NCI-H446 treated with DMSO at 0.1 percent for 48 hours (cell line): ENCODE measurements at places on chromosomes 5 and 9.

GRCh38 chr5:151071848-151072629, 8.8 kb downstream of the TNIP1 start:
- DNase-seq: no peak

DNA sequence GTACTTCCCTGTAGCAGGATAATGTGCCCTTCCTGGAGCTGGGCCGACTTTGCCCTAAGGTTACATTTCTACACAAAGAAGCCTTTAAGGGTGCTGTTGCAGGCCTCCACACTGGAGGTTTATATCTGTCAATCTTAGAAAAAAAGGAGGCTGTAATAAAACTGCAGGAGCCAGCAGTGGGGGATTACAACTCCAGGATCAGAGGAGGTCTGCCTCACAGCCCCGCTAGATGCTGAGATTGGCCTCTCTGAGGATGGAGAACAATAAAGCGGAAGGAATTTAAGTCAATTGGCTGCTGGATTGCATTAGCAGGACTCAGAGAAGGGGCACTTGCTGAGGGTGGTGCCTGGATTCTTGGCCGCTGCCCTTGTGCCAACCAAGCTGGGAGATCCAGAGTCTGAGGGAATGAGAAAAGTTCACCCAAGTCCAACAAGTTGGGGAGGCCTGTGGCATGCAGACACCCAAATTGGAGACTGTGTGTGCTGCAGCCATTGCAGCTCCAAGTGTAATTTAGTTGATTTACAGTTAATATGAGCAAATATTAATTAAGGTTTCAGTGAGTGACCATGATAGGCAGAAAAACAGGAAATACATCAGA, 99.0 kb upstream of the SSBP2 start:
- no peak for DNase-seq

DNA sequence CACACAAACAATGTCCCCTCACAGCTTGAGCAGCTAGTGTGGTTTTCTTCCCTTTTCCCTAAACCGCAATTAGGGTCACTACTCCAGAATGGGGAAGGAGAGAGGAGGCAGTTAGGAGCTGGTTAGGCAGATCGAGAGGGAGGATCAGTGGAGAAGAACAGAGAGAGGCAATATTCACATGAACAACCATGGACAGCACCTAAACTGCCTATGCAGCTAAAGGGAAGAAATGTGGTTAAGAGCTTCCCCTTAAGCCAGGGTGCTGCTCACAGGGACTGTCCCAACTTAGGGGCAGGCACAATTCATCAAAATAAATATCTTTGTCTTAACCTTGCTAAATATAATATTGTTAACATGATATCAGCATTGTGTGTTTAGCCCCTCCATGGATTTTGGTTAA, 359.3 kb upstream of the CDH18 start:
- no peak for DNase-seq

- DNase-seq: no peak
Measured at GRCh38 chr5:126450346-126450745, 27.1 kb downstream of the GRAMD2B start.

DNA sequence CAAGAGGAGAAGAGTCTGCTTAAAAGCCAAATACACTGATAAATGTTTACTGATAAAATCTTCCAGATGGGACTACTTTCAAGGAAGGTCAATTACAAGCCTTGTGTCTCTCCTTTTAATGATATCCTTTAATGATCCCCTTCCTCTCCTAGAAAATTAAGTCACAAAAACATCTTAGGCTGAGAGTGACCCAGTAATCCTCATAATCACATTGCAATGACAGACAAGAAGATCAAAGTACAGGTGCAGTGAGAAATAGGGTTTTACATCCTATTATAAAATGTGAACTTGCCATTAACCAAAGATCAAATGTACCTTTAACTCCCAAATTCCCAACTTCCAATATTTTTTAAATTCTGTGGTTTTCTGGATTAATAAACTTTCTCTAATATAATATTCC, 514.8 kb downstream of the RAB3C start:
- no peak for DNase-seq

DNA sequence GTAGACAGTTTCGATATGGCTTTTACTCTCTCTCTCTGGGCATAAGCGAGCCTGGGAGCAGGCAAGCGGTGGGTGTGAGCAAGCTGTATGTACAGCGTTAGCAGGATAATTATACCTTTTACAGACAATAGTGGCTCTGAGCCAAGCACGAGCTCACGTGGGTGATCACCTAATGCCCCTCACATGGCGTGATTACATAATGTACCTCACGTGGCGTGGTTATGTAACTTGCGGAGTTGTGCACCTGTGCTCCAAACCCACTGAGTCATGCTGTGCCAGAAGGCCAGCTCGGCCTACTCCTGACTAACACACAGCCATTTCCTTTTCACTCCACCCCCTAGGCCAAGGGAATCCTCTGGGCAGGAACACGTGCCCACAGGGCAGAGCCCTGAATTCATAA, 797.2 kb downstream of the EFNA5 start:
- no peak for DNase-seq

DNA sequence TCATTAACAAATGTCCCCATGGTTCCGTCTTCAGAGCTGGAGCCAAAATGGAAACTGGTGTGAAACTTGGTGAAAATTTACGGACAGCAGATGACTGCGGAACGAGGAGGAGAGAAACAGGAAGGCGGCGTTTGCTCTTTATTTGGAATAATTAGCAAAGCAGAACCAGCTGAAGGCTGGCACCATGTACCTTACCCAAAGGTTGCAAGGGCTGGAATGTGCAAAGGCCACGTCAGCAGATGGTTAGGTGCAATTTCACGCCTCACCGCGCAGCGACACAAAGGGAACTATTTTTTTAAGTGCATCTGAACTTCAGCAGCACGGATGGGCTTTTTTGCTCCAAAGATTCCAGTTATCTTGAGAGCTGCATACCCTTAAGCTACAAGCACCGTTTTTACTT, 127.4 kb downstream of the COL23A1 start:
- DNase-seq: no peak

DNA sequence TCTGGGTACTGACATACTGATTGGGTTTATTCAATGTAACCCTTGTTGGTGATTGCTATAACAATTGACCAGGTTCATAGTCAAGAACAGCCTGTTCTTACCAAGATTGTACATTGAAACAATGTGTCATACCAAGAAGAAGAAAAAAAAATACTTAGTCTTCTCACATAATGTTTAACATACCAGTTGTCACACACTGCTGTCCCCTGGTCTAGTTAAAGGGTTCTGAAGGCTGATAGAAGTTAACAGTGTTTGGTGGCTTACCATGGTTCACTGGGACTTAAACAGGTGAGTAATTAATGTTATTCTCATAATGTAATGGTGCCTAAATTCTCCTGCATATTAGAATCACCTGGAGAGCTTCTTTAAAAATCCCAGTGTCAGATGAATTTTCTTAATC, 18.5 kb upstream of the CDC42SE2 start:
- DNase-seq: no peak

- DNase-seq: no peak
Measured at GRCh38 chr9:87871425-87872078, 11.1 kb upstream of the SPATA31E1 start.

DNA sequence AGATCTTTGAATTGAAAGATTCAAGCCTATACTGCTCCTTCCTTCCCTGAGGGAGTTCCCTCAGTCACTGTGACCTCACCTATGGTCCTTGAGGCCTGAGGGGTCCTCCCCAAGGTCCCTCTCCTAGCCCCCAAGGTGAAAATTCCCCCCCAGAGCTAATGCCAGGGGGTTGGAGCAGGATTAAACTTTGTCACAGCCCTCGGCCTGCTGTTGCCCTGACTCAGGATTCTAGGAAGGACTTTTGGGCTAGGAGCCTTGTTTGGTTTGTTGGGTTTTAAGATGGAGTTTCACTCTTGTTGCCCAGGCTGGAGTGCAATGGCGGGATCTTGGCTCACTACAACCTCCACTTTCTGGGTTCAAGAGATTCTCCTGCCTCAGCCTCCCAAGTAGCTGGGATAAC, 123.2 kb downstream of the C5orf15 start:
- DNase-seq: no peak

- DNase-seq: no peak
Measured at GRCh38 chr5:139579-140442, 47.8 kb downstream of the PLEKHG4B start.

DNA sequence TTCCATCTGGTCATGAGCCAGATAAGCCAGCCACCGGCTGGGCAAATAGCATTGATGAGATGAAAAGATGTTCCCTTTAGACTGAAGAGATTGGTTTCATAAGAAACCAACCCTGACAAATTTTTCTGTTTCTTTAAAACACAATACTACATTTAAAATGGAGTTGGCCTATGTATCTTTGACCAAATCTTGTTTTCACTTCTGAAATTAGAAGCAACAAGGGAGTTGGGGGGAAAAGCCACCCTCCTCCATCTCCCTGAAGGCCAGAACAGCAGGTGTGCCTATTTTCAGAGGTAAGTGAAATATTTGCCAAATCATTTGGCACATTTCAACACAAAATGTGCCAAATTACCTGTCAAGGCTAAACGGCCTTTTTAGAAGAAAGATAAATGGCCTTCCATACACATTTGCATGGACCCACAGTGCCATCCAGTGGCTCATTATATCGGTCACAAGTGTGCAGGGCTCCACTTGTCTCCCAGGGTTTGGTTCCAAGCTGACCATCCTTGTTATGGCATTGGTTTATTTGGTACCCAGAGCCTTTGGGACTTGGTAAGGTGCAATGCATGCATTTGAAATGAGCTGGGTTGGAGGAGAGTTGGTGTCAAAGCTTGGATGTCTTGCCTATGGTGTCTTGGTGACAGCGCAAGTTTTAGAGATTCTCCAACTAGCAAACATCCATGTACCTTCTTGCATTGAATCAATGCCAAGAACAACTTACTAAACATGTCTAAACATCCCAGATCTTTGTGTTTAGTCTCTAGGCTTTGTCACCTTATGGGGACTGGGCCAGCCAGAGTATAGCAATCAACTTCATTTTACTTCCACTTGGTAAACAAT, 372.0 kb upstream of the KIF2A start:
- DNase-seq: peak; percentile 17

GRCh38 chr5:136207631-136208030, 14.7 kb upstream of the SMIM32 start:
- no peak for DNase-seq

DNA sequence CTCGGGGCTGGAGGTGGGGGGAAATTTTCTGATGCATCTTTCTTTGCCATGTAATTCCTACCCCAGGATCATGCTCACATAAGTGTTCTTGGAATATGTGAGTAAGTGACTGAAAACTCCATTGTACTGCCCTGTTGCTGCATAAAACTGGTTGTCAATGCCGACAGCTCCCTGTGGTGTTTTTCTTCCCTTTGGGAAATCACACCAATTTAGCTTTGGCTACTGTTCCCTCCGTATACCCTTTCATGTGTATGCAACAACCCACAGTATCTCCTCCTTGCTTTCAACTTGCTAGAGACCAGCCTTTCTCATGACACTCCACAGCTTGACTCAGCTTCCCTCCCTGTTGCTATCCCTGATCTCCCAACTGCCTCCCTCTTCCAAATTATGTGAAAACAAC, 240.6 kb downstream of the TRIM32 start:
- no peak for DNase-seq

DNA sequence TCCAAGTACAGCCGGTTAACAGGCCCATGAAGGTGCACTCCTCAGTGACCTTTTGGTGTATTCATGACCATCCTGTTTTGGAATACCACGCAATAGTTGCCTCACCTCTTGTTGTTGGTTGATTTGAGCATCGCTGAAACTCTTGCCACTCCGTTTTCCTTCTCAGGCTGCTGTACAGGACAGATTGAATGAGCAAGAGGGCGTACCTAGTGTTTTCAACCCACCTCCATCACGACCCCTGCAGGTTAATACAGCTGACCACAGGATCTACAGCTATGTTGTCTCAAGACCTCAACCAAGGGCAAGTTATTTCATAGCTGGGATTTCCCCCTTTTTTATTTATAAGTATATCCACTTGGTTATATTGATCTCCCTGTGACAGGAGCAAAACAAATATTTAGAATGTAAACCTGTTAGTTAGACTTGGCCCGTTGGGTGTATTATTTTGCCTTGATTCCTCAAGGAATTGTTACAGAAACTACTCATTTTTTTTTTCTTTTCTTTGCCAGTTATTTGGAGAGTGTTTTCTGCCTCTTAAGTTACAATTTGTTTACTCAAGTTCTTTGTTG, 38.1 kb downstream of the FAF2 start:
- no peak for DNase-seq

DNA sequence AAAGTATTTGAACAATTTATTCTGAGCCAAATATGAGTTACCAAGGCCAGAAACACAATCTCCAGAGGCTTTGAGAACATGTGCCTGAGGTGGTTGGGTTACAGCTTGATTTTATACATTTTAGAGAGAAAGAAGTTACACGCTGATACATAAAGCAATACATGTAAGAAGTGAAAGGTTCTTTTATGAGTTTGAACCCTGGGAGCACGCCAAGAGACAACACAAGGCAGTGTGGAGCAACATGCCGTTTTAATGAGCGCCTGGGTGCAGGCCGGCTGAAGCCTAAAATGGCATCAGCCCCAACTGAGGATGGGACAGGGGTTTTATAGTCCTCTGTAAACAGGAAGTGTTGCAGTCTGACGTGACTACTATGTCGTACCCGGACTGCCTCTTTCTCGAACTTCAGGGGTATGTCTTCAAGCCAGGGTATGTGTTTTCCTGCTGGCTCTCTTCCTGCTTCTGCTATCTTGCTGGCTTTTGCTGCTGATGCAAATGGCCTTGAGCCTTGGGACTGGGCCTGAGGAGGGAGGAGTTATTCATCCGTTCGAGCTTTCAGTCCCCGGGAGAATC, 193.7 kb downstream of the CYLC2 start:
- DNase-seq: no peak

GRCh38 chr5:64462391-64462790, 43.4 kb upstream of the RGS7BP start:
- DNase-seq: no peak

DNA sequence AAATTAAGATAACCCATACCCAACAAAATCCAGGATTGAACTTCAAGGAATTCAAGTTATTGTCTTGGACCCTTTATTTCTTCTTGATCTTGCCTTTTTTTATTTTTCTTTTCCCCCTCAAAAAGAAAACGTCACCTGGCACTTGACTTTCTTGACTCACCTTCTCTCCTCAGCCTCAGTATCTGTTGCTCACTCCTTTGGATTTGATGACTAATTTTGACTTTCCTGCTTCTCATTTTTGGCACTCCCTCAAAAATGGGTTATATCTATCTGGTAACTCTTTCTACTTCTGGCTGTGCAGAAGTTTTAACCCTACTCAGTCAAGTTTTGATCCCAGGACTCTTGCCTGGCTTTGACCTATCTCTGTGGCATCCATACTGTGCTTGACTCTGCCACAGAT, 66.6 kb upstream of the SPATA31D4 start:
- no peak for DNase-seq

GRCh38 chr5:1255081-1255561, 29.9 kb downstream of the SLC6A18 start:
- DNase-seq: no peak
